ENCODE measurements at places on chromosomes 12 and 14. TPM values are rescaled to one million over a fixed set of nuclear protein-coding genes. Genes with fewer than 3 reads are reported as not detected.

DNA sequence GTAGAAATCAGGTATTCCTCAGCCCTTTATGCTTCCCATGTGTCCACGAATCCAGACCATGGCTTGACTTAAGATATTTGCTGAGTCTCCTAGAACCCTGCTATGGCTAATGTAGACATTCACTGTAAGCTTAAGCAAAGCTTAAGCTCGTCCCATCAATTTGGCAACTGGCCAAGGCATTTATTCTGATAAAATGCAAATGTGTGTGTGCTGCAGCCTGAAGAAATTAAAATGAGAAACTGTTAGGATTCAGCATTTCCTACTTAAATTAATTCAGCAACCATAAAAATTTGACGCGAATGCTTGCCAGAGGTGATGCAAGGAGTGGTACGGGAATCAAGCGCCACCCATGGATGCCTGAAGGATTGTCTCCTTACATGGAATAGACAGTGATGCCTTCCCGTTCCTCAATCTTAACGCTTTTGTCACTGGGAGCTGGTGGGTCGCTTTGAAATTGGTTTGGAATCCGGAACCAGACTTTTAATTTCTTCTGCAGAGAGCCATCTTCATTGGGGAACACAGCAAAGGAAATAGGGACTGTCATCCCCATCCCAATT is 13.2 kb downstream of the HEBP1 start:
- no peak for DNase-seq

The SLC38A4 gene
- 22.1 TPM for total RNA-seq

The TMEM106C gene
- total RNA-seq = 35.6 TPM

DNA sequence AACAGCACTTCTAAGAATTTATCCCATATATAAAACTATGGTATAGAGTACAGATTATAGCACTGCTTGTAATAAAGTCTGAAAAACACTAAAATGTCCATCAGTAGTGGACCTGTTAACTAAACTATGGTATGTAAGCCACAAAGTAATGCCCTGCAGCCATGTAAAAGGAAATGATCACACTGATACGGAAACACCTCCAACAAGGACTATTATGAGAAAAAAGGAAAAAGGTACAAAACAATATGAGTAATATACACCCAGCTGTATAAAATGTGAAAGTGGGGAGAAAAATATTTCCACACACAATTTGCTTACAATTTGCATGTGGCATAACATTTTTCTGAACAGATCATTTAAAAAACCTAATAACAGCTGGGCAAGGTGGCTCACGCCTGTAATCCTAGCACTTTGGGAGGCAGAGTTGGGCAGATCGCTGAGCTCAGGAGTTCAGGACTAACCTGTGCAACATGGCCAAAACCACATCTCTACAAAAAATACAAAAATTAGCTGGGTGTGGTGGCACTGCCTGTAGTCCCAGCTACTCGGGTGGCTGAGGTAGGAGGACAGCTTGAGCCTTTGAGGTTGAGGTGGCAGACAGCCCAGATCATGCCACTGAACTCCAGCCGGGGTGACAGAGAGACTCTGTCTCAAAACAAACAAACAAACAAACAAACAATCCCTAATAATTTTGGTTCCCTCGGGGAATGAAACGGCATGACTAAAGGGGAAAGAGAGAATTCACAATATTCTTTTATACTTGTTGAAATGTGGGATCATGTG is 250.5 kb downstream of the MED13L start:
- no peak for DNase-seq

GRCh38 chr12:64039281-64039871 is 182.7 kb downstream of the KICS2 start:
- DNase-seq = no peak

The NINJ2 gene
- 1.4 TPM for total RNA-seq

DNA sequence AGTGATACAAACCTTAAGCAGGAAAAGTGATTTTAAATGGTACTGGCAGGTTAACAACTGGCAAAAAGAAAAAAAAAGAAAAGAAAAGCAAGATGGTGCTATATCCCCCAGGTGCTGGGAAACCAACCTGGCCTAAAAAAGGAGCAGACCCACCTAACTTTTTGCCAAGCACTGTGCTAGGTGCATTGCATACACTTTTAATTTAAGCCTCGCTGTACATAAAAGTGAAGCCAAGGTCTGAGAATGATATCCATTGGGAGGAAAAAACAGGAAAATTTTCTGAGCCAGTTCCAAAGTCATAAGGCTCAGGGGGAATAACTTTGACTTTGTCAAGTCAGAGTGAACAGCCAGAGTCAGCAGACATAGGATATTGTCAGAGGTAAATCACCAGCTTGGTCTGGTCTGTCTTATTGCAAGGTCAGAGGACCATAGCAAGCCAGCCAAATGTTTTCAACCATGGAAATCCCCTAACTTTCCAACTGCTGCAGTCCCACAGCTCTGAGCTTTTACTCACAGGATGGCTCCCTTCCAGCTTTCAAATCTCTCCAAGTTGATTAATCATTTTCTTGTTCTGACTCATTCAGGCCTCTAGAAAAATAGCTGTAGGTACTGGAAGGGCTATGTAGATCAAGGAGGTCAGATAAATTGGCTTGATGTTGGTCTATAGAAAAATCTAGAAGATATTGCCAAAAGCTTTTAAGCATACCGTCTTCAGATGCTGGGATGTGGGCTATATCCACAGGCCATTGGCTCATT is 412.9 kb downstream of the RAD51B start:
- peak; percentile 99 for DNase-seq

The IRAK3 gene
- total RNA-seq = 21.9 TPM

The GPR84 gene
- 2.9 TPM for total RNA-seq

DNA sequence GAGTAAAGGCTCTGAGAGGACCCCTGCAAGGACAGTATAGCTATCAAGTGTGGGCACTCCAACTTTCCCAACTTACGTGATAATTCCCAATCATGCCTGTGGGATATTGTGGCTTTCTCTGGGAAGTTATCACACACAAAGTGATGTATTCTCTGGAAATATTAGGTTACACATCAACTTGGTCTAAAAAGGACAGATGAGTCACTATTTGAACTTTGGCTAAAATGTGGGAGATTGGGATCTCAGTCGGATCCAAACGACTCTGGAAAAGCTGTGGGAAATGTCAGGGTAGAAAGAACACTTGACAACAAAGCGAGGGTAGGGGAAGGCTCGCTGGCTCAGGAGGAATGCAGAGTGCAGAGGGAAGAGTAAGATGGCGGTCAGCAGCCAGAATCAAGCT is 1048.9 kb downstream of the BCL11B start:
- no peak for DNase-seq
